ENCODE measurements at places on chromosomes 7 and 10.

DNA sequence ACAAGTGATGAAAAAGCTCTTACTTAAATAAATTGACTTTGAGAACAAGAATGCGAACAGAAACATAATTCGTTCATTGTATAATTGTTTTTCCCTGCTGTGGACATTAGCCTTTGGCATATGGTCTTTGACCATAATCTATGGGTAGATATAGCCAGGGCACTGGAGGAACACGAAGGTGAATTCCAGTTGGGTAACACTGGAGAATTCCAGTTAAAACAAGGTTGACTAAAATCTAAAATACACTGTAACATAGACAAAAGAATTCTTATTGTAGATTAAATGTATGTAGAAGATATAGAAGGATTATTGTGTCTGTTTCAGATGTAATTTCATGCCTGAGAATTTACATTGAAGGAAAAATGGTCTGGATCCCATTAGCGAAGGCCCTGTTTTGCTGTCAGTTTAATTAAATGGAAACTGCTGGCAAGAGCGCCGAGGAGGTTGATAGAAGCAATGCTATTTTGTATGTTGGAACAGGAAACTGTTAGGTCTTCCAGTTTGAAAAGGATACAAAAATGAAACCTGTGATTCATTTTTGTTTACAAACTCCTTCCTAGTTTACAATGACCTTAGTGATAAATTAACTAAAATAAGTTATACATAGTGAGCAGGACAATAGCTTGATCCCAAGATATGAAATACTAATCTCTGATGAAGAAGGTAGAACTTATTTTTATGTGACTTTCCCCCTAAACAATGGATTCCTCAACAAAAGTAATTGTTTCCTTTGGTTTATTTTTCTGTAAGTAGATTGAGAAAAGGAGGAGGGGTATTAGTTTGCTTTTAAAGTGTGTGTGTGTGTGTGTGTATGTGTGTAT lies 68.9 kb downstream of the ARID5B start:
- DNase-seq, result peak; percentile 52

DNA sequence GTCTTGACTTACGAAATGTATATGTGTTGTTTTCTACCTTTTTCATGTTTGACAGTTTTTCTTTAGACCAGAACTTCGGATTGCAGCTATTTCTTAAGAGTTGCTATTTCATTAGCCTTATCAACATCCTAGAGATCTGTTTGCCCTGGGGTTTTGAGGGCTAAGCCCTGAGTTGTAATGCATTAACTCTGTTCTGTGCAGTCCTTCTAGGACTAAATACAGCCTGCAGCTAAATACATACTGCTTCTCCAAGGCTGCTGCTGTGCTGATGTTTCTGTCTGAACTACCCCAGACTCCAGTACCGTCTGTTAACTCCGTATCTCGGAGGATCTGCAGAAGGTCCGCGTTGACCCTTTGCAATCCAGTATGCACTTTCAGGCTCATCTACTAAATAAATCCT lies 26.5 kb downstream of the KIAA1217 start:
- DNase-seq, result no peak

GRCh38 chr10:122044713-122045112 lies 55.8 kb downstream of the TACC2 start:
- DNase-seq, result peak; percentile 8

- DNase-seq, result no peak
These were observed 69.0 kb downstream of the TACC2 start for GRCh38 chr10:122057841-122058413.

DNA sequence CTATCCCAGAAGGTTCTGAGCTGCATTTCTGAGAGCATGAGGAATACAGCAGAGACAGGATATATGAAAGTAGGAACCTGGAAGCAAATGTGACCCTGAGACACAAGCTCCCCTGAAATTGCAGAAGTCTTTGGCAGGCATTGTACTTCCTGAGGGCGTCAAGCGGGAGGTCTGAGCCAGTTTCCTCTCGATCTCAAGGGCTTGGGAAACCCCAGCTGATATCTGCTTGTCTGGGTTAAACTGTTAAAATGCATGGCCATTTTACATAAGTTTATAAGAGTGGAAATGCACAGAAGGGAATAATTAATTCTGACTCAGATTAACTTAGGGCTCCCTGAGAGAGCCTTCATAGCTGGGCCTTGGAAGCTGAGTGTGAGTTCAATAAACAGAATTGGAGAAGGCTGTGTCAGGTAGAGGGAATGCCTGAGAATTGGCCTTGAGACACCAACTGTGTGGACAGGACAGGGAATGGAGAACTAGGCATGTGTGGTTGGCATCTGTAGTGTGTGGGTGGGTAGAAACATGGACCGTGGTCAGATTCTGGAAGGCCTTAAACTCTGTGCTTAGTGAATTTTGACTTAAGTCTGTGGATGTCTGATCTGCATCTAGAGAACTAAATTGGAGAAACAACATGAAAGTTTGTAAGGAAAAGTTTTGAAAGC lies 53.3 kb downstream of the WIPF3 start:
- DNase-seq, result no peak

- DNase-seq, result peak; percentile 49
These were observed 42.2 kb upstream of the SRGN start for GRCh38 chr10:69045441-69046300.
